Stimulated activated CD4-positive, alpha-beta T cell treated with anti-CD3 and anti-CD28 coated beads, Interleukin-2, amount 100 ng/mL, for 48 hours (primary cell): ENCODE measurements at places on chromosomes 11 and 22.
A peak's percentile ranks its signal among the peaks of the same experiment; 100 is the strongest.

DNA sequence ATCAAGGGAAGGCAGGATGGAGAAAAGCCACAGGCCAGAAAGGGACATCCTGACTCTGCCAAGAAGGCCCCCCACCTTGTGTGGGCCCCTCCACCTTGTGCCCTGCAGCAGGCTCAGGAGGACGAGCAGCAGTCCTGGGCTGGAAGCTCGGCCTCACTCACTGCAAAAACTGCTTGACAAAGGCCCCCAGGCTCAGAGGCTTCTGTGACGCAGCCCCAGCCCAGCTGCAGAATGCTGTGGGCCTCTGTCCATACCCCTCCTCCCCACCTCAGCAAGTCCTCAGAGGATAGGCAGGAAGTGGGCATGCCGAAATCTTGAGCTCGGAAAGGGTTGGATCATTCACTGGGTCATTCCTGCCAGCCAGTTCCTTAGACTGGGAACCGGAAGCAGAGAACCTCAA lies 61.9 kb downstream of the NRXN2 start:
- no peak for DNase-seq

DNA sequence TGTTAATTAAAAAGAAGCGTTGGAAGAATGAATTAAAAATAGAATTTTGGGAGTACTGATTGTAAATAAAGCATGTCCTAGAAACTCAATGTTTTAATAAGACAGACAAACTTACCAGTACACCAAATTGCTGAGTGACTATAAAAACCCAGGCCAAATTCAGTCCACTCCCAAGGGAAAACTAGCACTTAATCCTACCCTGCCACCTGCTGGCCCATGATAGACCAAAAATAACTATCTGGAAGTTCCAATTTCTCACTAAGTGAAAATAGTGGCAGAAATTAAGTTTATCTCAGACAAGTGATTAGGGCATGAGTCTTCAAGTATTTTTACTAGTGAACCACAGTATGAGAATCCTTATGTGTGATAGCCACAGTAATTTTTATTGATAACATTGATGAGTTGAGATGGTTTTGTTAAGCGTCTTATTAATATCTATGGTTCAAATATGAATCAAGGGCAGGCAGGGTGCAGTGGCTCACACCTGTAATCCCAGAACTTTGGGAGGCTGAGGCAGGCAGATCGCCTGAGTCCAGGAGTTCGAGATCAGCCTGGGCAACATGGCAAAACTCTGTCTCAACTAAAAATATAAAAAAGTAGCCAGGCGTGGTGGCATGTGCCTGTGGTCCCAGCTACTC lies 9.8 kb upstream of the DDX10 start:
- DNase-seq: peak; percentile 12

DNA sequence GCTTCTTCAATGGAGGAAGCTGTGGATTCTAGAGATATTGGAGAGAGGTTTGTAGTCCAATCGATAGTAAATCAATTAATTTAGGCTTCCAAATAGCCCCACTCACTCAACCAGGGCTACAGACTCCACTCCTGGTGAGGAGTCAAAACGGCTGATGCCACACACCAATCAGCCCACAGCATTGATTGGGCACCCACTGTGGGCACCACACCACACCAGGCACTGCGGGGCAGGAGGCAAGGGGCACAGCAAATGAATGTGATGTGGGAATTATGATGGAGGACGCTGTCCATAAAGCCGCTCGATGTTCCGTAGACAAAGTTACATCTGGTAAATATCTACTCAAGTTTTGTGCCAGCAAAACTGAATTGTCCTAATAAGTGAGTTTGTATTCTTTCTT lies 547.3 kb upstream of the CADM1 start:
- no peak for DNase-seq

DNA sequence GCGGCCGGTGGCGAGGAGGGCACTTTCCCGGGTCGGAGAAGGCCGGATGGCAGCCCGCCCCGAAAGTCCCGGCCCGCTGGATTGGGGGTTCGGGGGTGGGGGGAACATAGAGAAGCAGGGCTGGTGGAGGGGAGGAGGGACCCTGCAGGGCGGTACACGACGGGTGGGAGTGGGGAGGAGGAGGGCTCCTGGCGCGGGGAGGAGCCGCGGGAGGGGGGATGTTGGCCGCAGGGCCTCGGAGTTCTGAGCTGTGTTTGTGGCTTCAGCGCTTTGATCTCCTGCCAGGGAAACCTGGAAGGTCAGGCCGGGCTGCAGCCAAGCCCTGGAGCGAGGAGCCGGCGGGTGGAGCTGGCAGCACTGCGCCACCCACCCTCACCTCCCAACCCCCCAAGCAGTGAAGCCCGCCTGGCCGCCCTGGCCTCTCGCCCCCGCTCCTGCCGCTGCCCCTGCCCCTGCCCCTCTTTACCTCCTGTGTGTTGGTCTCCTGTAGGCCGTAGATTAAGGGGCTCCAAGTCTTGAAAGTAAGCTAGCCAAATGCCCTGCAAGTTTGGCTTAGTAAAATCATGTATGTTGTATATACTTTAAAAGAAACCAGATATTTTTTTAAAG lies 30.9 kb downstream of the C22orf31 start:
- no peak for DNase-seq

GRCh38 chr11:79147731-79148130 lies 293.1 kb downstream of the TENM4 start:
- DNase-seq: no peak

DNA sequence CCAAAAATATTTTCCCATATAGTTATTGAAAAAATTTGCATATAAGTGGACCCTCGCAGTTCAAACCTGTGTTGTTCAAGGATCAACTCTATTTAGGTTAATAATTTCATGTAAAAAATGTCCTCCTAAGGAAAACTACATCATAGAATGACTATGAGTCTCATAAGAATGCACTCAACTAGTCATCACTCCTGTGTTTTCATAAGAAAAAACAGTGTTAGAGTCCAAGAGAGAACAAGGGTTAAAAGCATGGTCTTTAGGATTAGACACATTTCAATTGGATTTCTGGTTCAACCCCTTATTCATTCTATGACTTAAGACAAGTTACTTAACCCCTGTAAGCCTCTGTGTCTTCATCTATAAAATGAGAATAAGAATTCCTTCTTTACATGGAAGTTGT lies 5.1 kb downstream of the PARVA start:
- no peak for DNase-seq

DNA sequence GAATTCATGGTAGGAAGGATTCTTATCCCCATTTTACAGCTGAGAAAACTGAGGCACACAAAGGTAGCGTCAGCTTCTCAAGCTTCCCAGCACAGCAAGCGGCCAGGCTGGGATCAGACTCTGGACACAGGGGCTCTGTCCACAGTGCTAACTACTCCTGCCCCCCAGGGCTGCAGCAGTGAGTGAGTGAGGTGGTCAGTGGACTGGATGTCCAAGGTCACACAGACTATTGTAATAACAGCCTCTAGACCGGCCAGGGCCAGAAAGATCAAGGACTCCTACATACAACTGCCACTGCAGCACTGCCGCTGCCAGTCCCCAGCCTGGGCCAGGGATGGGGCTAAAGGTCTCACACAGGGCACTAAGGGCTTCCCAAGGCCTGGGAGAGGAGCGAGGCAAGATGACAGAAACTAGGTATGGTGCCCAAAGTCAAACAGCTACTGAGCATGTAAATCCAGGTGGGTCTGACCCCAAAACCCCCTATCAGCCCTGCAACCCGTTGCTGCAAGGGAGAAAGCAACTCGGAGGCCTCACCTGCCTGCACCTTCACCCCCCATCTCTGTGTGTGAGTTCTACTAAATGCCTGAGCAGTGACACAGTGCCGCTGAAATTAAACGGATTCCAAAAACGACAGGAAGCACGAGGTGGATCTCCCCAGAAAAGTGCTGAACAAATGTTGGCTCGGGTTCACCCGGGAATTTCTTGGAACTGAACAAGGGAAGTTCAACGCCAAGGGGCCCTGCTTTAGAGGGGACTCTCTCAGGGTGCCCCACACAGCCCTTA lies 161.8 kb upstream of the GRK3 start:
- DNase-seq: no peak

DNA sequence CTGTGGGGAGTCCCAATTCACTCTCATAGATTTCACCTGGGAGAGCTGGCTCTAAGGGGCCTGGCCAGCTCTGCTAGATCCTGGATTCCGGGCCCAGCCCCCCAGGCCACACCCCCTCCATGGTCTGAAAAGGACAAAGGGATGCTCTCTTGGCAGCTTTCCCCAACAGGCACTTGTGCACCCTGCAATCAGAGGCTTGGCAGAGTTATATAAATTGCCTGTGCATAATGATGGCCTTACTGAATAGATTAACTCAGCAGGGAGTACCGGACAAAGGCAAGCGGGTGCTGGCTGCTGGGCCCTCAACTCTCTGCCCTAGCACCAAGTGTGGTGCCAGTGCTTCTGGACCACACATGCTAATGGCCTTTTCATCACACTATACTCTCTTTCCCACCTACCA lies 461.6 kb downstream of the BUD13 start:
- no peak for DNase-seq

DNA sequence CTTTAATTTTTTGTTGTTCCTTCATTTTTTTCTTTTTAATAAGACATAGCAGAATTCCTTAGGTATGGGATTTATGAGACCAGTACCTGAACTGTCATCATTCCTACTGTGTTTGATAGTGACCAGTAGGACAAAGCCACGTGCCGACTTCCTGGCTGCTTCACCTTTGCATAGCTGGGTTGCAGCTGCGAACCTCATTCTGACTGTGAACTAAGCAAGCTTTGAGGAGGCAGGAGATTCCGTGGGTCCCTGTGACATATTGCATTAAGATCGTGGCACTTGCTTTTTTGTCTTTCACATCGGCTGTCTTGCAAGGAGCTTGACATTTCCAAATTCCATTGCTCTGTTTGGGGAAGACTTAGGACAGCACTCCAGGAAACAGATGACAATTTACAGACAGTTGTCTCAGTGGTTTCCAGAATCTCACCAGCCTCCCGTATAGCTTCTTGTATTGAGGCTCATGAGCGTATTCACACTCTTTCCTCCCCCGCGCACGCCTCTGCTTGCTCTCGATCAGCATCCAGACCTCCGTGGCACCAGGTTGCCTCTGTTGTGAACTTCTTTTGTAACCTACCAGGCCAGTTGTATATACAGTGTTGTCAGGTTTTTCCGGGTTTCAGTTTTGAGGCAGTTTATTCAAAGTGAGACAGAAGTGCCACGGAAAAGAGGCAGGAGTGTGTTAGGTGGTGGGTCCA lies 101.7 kb downstream of the CWC15 start:
- DNase-seq: no peak

GRCh38 chr11:35035894-35036408 lies 103.0 kb upstream of the CD44 start:
- DNase-seq: no peak

DNA sequence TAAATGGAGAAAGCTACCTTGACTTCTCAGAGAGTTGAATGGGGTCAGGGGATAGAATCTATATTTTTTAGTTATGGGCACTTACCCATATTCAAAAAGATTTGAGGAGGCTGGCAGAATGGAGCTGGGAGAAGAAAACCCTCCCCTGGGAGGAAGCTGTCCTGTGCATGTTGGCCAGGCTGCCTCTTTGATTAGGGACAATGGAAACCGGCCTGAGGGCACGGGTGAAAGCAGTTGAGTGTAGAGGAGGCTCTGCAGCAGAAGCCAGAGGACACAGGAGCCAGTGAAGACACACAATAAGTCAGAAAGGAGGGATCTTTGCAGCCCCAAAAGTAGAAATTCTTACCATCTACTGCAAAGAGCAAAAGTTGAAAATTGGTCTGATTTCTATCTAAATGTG lies 66.6 kb upstream of the B3GAT1 start:
- no peak for DNase-seq

GRCh38 chr22:37633089-37633624 lies 6.3 kb upstream of the SH3BP1 start:
- DNase-seq: no peak

GRCh38 chr11:72813740-72814285 lies 398 bp upstream of the ATG16L2 start:
- DNase-seq: no peak

GRCh38 chr22:42803389-42803788 lies 53.7 kb downstream of the ARFGAP3 start:
- no peak for DNase-seq

- DNase-seq: no peak
Measured at GRCh38 chr11:115067900-115068530, 389.7 kb downstream of the NXPE2 start.

DNA sequence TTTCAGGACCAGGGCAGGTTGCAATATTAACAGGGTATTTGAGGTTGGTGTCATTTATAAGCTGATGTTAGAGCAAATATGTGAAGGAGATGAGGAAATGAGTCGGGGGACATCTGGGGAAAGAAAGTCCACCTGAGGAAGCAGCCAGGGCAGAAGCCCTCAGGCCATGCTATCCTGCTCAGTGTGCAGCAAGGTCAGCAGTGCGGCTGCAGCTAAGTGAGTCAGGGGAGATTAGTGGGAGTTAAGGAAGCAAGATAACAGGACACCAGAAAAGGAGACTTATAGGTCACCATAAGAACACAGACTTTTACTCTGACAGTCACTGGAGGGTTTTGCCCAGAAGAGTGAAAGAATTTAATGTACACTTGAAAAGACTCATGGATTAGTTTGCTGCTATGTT lies 468.9 kb downstream of the NTM start:
- DNase-seq: no peak

GRCh38 chr11:25953006-25953405 lies 378.9 kb upstream of the ANO3 start:
- DNase-seq: no peak

DNA sequence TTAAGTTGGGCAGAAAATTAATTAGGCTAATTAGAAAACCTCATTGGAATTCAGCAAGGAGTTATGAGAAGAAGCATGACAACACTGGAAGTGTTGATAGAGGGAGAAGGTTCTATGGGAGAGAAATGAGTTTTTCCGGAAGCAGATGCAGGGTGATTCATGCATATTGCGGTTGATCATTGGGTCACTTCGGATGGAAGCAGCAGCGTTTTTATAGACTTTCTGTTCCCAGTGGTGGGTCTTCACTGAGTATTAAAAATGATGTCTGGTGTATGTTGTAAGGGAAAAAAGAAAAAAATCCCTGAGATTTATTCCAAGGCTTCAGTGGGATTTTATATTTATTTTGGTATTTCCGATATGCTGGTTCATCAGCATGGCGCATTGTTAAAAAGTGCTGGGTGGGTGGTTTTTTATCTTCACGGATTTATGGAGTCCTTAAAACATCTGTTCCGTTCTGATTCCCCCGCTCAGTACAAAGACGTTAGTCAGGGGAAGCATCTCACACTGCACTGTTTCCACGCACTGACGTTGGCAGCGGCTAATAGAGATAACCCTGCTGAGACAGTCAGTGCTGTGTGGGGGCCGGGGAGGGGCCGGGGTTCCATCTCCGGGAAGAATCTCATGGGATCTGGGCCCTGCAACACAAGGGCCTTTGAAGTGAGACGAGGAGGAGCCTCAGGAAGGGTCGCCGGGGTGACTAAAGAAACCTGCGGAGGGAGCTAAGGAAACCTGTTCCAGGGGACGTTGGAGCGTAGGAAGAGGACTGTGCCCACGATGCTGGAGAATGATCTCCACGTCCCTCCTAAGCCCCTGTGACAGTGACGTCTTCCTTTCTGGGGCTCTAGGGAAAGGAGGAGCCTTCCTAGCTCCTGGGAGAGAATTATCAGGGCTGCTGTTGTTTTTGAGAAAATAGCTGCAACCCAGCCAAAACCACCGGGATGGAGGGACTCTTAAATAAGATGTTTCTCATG lies 390.0 kb downstream of the NTM start:
- DNase-seq: no peak

GRCh38 chr11:34318111-34319037 lies 39.4 kb downstream of the ABTB2 start:
- DNase-seq: no peak
